ENCODE measurements at places on chromosomes 1 and 21.

GRCh38 chr1:16249596-16250241 lies 12.7 kb upstream of the CPLANE2 start:
- DNase-seq: no peak

DNA sequence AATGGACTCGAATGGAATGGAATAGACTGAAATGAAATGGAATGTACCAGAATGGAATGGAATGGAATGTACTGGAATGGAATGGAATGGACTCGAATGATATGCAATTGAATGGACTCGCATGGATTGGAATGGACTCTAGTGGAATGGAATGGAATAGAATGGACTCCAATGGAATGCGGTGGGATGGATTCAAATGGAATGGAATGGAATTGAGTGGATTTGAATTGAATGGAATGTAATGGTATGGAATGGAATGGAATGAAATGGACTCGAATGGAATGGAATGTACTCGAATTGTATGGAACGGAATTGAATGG lies 99.6 kb upstream of the FBXO28 start:
- DNase-seq: no peak

DNA sequence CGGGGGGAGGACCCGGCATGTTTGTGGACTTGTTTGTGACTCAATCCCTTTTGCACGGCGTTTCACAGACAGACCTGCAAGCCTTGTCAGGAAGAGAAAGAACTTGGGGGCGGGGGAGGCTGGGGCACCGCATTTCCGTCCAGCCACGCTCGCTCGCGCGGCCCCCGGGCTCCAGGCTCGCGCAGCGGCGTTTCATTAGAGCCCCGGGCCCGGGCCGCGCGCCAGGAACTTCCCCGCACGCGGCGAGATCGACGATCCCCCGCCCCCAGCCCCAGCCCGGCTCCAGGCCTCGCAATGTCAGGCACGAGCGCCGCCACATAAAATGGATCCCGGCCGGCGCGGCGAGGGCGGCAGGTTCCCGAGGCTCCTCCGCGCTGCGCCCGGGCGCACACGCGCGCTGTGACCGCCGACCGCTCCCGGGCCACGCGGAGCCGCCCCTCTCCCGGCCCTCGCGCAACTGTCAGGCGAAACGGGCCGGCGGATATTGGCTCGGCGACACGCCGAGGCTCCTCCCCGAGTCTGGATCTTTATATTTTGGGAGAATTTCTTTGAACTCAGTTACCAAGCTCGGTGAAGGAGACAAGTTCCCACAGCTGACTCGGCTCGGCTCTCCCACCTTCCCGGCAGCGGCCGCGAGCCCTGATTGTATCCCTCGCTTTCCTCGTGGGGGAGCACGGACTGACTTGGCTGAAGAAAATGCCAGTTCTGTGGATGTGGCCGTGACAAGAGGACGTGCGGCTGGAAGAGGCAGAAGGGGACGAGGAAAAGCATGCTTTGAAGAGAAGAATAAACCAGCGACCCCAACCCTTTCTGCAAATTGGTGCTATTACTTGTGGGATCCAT lies at the start of gene KIF26B:
TSS of gene KIF26B (plus strand) at position 557 of the 843 bp plus-strand sequence. CDS start 440 bp downstream, outside the sequence.
- no peak for DNase-seq

- no peak for DNase-seq
Measured at GRCh38 chr21:34205811-34206571, 132.6 kb downstream of the MRPS6 start.

DNA sequence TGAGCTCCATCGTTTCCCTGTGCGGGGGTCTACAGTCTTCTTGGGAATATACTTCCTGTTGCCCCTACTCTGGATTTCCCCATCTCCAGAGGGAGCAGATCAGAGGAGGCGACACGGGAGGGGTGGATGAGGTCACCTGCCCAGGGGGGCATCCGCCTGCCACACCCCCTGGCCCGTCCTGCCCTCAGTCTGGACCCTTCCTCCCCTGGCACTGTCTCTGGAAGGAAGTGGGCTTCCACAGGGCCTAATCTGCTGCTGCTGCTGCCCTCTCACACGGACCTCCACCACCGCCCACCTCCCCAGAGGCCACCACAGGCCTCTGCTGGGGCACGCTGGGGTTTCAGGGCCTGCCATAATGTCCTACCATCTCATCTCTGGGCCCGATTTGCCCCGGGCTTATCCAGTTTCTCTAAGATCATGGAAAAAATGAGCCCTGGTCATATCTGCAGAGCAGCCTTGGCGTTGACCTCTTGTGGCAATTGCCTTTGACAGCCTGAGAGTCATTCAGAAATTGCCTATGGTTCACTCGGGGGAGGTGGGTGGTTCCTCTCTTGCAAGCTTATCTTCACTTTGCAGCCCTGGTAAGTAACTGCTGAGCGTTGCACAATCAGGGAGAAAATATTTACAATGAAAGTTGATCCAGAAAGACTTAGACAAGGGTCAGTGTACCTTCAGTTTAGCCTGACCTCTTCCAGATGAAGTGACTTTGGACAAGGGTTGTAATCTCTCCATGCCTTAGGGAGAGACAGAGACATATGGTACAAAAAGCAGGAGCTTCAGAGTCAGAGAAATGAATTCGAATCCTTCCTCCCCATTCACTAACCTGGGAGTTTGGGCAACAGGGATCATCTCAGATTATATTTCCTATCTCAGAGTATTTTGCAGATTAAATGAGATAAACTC lies 252.4 kb downstream of the TOMM20 start:
- DNase-seq: no peak

- no peak for DNase-seq
Measured at GRCh38 chr1:36731226-36732014, 248.7 kb upstream of the CSF3R start.

- DNase-seq: no peak
Measured at GRCh38 chr1:19921310-19921709, 2.1 kb downstream of the PLA2G2E start.

- no peak for DNase-seq
Measured at GRCh38 chr1:29539971-29540370, 303.6 kb downstream of the PTPRU start.

DNA sequence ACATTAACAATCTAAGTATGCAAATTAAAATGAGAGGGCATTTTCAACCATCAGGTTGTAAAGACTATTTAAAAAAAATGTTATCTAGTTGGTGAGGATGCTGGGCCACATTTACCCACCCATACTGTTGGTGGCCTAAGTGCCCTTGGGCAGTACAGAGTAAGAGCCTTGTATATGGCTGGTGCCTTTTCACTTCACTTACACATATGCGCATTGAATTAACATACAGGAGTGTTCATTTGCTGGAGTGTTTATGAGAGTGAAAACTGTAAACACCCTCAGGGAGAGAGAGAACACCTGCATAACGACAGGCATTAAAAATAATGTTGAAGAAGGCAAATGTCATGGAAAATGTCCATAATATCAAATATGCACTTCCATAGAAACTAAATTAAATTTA lies 427.1 kb downstream of the PCP4 start:
- no peak for DNase-seq

GRCh38 chr1:43947874-43948437 lies 1.2 kb downstream of the IPO13 start:
- no peak for DNase-seq

- DNase-seq: no peak
Measured at GRCh38 chr1:108551137-108551862, 8.6 kb upstream of the EEIG2 start.

DNA sequence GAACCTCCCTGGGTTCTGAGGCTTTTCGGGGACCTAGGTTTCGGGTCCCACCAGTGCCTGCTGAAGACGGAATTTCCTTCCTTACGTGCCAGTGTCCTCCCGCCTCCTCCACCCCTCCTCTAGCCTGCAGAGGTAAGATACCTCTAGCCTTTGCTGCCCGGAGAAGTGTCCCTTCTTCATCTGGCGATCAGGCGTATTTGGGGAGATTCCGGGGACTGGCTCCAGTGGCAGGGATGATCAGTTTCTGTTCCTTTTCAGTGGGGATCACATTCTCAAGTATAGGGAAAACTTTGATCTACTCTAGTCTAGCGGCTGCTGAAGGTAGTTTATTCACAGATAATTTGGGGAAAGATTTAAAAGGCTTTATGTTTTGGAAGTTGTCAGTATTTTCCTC lies 674 bp downstream of the CEP350 start:
- no peak for DNase-seq

DNA sequence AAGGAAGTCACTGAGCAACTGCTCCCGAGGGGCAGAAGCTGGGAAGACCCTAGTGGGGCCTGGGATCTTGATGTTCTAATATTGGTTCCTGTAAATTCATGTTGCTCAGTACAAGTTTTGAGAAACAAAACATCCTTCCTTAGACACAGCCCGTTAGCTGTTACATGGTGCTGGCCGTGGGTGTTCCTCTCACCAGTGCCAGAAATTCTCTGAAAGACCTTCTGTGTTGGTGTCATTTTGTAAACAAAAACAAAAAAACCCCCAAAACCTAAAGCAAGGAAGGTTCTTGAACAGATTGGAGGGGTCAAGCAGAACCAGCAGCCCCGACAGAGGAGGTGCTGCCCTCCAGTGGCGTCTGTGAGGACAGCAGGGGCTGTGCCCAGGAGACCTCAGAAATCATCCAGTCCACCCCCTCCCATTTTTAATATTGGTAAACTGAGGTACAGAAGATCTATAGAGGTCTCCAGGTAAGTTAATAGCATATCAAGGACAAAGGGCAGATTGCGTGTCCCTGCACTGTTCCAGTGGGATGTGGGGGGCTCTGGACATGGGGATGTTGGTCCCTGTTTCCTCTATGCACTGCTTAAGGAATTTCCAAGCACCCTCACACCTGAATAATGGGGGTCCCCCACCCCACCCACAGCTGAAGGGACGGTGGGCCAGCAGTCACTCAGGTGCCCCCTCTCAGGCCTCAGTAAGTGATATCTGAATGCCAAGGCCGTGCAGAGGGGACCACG lies 38.2 kb downstream of the SLC2A7 start:
- DNase-seq: peak; percentile 67

DNA sequence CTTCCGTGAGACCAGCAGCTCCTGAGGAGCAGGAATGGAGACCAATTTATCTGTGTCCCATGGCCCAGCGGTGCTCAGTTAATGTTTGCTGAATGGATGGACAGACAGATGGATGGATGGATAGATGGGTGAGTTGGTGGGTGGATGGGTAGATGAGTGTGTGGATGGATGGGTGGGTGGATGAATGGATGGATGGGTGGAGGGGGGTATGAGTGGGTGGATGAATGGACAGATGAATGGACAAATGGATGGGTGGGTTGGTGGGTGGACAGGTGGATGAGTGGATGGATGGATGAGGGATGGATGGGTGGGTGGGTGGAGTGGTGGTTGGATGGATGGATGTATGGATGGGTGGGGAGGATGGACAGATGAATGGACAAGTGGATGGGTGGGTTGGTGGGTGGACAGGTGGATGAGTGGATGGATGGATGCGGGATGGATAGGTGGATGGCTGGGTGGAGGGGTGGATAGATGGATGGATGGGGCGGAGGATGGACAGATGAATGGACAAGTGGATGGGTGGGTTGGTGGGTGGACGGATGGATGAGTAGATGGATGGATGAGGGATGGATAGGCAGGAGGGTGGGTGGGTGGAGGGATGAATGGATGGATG lies 13.4 kb downstream of the EPHA2 start:
- no peak for DNase-seq

- DNase-seq: no peak
Measured at GRCh38 chr21:16587141-16587581, 857.4 kb downstream of the USP25 start.

GRCh38 chr1:145711213-145711651 lies 4.1 kb upstream of the PDZK1 start:
- DNase-seq: no peak

DNA sequence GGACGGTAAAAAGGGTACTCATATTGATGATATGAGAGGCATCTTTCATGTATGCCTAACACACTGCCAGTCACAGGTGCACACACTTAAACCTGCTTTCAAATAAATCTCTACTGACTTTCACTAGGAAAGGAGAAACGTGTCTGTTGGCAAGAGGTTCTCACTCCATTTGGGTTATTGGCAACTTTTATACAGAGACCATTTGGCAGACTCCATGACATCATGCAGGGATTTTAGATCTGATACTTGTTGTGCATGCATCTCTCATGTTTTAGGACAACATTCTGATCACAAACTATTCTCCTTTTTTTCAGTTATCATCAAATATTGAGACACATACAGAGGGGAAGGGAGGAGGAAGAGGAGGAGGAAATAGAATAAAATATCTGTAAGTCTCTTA lies 31.5 kb downstream of the RGS7 start:
- no peak for DNase-seq

GRCh38 chr1:21152423-21153100 lies 24.1 kb downstream of the EIF4G3 start:
- no peak for DNase-seq

- DNase-seq: peak; percentile 39
Measured at GRCh38 chr1:15950302-15950701, 25.6 kb downstream of the ZBTB17 start.

- DNase-seq: no peak
Measured at GRCh38 chr1:204085876-204086275, 13.0 kb downstream of the SOX13 start.

DNA sequence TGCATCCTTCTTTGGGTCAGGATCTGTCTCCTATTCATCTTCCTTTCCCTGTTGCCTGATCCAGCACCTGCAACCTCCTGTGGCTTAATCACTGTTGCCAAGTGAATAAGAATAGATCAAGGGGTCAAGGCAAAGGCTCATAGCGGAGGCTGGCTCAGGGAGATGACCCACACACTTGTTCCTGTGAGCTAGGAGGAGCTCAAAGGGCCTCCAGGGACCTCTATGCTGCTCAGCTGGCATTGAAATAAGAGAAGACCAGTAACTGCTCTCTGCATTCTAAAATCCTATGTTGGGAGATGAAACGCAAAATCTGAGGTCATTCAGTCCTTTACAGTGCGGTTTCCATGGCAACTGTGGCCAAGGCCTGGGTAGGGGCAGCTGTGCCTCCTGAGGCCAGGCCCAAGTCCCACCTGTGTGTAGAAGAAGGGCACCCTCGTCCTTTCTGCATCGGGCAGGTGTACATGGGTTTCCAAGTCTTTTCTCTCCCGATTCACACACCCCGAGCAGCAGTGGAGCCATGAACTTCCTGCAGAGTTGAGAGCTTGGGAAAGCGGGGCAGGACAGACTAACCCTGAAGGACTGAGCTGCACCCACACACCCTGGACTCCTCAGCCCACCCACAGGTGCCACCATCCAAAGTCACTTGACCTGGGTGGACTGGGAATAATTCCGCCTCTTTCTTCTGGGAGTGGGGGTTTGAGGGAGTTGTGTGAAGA lies 27.8 kb upstream of the STUM start:
- no peak for DNase-seq

DNA sequence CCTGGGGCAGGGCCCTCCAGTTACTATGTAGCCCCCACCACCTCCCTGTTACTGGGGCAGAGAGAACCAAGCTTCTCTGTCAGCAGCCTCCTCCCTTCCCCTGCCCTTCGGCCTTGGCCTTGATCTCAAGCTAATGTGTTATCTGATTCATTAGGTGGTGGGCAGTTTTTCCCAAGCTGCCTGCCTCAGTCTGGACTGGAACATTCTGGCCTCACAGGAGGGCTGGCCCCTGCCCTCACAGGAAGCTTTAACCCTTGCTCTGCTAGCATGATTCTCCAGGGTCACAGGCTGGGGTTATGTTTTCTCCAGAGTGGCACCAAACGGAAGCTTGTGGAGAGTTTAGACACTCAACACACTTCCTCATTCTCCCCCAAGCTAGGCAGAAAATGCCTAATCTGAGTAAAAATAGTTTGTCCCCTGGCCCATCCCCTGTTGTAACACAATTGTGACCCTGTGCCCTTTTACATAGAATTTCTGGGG lies 37.2 kb upstream of the SLC6A9 start:
- no peak for DNase-seq

Measured in stimulated activated CD4-positive, alpha-beta T cell treated with anti-CD3 and anti-CD28 coated beads, Interleukin-1b, Interleukin-23, amount 100 ng/mL, for 4 hours (primary cell).